ENCODE measurements at places on chromosomes 1 and 21. TPM values are rescaled to one million over a fixed set of nuclear protein-coding genes. Genes with fewer than 3 reads are reported as not detected.

The LINGO4 gene
- not detected for total RNA-seq

The CFHR5 gene
- total RNA-seq: not detected

The PBXIP1 gene
- total RNA-seq: 68.4 TPM

The RNF115 gene
- total RNA-seq: 16.4 TPM

The PDE4B gene
- total RNA-seq: 16.9 TPM

The BSND gene
- total RNA-seq: not detected

The PRELP gene
- not detected for total RNA-seq

The LMX1A gene
- not detected for total RNA-seq

The GBP5 gene
- total RNA-seq: 241 TPM

The OPN3 gene
- 12.4 TPM for total RNA-seq

The OR2L2 gene
- 0.11 TPM for total RNA-seq

The TNFSF4 gene
- 1.5 TPM for total RNA-seq

The FMO4 gene
- total RNA-seq: 1.3 TPM

The VHLL gene
- 0.30 TPM for total RNA-seq

The SLC25A34 gene
- 2.1 TPM for total RNA-seq

The FCGR2B gene
- total RNA-seq: 0.11 TPM

The BROX gene
- total RNA-seq: 52.7 TPM

The DIRAS3 gene
- not detected for total RNA-seq

The CAMK1G gene
- total RNA-seq: not detected

The KRTAP6-3 gene
- total RNA-seq: not detected

The PRAMEF11 gene
- not detected for total RNA-seq

The RGSL1 gene
- total RNA-seq: not detected

The SYT14 gene
- not detected for total RNA-seq

The LRIG2 gene
- total RNA-seq: 14.9 TPM

The ST6GALNAC3 gene
- 0.30 TPM for total RNA-seq

The C1orf226 gene
- total RNA-seq: not detected

The TRIM67 gene
- total RNA-seq: not detected

Data from T-helper 2 cell treated with Interferon-gamma antibody and Interleukin-4, amounts not matched to agents 100 ng/mL and 5 ng/mL, for 36 hours (primary cell).